ENCODE measurements at places on chromosomes 2 and 18. TPM values are rescaled to one million over a fixed set of nuclear protein-coding genes. Genes with fewer than 3 reads are reported as not detected.

The RTP5 gene
- not detected for total RNA-seq

The ALLC gene
- not detected for total RNA-seq

The LOXHD1 gene
- total RNA-seq = not detected

The DLGAP1 gene
- total RNA-seq = 1.8 TPM

The CFAP65 gene
- total RNA-seq = not detected

The COLEC11 gene
- total RNA-seq = 1.1 TPM

The PLGLB2 gene
- 0.47 TPM for total RNA-seq

The FEV gene
- not detected for total RNA-seq

The EPAS1 gene
- 50.5 TPM for total RNA-seq

The MC2R gene
- total RNA-seq = not detected

The GPAT2 gene
- not detected for total RNA-seq

The PAIP2B gene
- total RNA-seq = 0.55 TPM

The ARHGAP25 gene
- 3.1 TPM for total RNA-seq

The SCN7A gene
- 0.02 TPM for total RNA-seq

DNA sequence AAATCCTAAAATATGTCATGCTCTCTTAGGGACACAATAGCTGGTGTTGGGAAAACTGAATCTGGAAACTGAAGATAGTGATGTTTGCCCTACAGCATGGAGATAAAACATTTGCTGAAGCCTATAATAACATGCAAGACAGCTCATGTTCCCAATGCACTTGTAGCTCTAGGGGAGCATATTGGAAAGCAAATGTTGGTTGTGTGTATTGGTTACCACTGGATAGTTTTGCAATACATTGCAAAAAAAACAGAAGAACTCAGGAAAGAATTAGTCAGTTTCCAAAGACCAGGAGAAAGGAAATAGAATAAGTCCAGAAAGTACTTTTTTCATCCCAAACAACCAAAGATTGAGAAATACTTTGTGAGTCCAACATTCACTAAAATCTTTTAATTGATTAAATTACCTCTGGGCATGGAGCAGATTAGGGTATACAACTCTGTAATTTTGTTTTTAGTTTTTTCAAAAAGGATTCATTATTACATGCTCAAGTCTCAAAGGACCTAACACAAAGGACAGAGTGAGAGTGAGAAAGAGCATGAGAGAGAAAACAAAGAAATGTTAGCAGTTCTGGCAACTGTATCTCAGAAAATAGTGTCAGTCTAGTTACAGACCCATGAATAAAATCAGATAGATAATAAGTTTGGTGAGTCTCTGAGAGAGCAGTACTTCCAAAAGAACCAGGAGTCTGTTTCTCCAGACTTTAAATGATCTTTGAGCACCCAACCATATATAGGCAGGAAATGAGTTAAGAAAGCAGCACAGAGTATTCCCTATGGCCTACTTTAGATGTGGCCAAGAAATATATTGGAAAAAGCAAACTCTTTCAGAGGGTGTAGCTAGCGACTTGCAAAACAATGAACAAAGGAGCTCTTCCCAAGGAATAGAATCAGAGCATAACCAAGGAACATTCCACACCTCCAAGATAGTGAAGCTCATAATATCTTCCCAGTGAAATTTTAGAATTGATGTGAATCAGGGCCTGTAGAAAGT is 36.6 kb upstream of the COL3A1 start:
- DNase-seq = no peak

DNA sequence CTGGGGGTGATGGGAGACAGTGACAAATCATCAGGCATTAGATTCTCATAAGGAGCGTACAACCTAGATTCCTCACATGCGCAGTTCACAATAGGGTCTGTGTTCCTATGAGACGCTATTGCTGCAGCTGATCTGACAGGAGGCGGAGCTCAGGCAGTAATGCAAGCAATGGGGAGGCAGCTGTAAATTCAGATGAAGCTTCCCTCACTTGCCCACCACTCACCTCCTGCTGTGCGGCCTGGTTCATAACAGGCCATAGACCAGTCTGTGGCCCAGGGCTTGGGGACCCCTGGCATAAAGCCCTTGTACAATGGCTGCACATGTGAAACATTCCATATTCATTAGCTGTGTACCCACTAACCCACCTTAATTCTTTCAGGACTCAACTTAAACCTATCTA is 18.0 kb downstream of the NMUR1 start:
- no peak for DNase-seq

DNA sequence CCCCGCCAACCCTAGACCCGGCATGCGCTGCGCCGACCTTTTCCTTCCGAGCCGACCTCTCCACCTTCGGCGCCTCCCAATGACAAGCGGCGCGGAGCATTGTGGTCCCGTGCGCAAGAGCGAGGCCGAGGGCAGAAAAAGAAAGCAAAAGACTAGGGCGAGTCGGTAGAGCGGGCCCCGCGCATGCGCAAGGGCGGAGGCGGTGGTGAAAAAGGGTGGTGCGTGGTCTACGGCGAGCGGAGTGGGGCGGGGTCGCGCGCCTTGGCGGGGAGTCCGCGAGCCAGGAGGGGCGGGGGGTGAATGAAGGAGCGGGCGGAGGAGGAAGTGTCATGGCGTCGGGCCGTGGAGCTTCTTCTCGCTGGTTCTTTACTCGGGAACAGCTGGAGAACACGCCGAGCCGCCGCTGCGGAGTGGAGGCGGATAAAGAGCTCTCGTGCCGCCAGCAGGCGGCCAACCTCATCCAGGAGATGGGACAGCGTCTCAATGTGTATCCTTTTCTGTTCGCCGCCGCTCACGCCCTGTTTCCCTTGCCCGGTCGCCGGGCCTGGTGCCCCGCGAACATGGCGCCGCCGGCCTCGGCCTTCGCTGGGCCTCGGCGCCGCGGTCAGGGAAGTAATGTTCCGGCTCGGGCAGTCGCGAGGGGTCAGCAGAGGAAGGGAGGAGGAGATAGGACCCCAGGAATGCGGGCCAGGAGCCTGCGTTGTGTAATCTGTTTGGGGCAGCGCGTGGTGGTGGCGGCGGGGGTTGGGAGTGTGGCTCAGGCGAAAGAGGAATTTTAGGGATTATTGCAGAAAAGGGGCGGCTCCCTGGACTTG is at the start of gene CCNT2:
Gene CCNT2 (plus strand): TSS at position 297 of the 815 bp plus-strand sequence. CDS start 33 bp downstream, at position 330.
- DNase-seq = peak; percentile 100

- no peak for DNase-seq
Observed at GRCh38 chr2:75587954-75588587, 27.3 kb upstream of the EVA1A start.

- DNase-seq = no peak
Observed at GRCh38 chr2:62992561-62992960, 58.1 kb upstream of the OTX1 start.

DNA sequence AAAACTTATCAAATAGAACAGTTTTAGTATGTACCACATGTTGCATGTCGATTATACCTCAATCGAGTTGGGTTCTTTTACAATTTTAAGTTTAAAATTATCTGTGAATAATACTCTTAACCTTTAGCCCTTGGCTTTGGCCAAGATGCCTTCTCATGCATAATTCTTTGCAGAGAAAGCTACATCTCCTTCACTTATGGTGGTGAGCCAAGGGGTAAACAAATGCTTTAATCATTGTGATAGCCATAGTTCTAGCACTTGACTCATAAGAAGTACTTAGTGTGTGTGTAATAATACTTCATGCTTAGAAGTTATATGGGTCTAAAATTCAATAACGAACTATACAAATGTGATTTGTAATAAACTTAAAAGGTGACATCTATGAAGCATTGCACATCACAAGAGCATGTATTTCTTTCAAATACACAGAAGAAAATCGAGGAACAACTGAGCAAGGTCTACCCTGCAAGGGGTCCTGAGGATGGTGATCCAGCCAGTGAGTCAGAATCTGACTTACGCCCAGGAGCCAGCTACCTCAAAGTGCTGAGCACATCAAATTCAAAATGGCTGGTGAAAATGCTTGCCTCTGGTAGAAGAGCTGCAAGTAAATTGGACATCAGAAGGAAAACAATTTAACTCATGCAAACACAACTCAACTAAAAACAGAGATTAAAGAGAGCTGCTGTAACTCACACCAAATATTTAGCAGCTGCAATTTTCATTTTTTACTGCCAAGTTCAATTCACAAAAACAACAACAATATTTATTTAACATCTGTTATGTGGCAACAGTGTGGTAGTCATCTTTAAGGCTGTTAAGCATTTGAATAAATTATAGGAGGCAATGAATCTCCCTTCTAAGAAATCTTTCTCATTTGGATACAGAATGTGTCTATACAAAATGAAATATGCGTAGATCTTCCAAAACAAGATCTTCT is 23.8 kb upstream of the TTC39C start:
- no peak for DNase-seq

GRCh38 chr2:199922856-199923255 is 11.8 kb downstream of the C2orf69 start:
- DNase-seq = peak; percentile 9

- no peak for DNase-seq
Observed at GRCh38 chr18:48622911-48623431, 84.1 kb downstream of the CTIF start.

DNA sequence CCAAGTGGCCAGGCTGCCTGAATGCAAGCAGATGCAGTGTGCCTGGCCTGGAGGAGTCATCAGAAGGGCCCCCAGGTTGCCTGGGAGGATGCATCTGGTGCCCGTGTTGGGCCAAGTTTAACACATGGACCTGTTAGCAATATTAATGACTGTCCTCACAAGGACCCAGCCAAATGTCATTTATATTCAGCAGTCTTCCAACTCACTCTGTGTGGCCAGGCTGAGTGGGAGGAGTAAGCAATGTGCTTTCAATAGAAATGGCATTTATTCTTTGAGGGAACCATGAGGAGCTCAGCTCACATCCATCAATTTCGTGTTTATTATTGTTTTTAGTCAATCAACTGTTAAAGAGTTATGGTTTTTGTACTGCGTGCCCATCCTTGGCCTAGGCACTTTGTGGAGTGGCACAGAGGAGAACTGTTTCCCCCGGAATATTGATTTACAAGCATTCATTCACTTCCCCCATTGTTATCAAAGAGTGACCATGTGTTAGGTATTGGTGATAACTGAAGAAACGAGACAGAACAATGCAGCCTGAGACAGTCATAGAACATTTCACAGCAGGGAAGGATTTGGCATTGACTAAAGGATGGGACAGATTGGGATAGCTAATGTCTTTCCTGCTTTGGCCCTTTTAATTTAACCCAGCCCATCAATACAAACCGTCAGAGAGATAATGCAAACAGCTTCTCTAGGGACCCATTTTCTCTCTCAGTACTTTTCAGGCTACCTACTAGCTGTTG is 725.2 kb downstream of the TSN start:
- DNase-seq = no peak

DNA sequence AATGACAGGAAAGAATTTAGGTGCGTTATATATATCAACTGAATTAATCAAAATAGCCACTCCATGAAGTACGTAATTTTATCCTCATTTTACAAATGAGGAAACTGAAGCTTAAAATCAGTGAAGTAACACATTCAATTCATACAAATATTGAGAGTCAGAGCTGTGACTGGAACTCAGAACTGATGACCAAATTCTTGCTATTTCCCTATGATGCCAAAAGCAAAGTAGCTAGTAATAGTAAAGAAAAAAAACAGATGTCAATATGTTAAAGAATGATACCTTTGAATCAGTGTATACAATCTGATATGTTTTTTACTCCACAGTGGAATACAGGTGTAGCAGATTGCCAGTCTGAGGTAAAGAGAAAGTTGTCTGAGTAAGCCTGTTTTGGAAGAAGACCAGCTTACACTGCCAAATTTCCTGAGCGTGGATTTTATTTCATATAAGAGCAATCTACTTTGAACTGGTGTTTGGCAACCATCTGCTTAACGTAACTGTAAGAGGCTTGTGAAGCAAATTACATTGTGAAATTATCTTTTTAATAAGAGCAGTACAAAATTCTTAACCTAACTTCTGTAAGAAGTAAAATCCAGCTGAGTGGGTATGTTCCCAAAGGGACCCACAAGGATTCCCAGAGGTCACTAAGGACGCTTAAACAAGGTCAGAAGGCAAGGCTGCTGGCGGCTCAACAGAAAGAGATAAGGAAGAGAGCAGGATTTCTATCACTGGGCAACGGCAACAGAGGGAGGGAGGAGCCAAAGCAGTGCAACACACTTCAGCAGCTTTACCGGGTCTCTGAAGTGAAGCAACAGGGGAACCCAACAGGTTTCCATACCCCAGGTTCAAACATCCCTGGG is 85.6 kb downstream of the IKZF2 start:
- no peak for DNase-seq

- DNase-seq = no peak
Observed at GRCh38 chr2:66696374-66696773, 261.4 kb downstream of the MEIS1 start.

DNA sequence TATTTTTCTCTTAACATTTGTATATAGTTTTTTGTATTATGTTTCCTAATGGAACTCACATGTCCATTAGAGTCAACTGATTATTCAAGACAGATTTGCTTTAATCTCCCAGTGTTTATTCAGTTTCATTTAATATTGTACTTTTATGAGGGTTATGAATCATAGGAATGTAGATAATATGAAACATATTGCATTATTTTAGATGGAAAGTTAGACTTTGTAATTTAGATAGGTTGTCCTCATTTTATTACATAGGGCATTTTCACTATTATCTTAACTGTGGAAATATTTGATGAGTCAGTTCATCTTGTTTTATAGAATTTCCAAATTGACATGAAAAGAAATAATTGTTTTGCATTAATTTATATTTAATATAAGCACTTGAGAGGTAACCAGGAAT is 240.8 kb downstream of the PLCL1 start:
- DNase-seq = no peak

DNA sequence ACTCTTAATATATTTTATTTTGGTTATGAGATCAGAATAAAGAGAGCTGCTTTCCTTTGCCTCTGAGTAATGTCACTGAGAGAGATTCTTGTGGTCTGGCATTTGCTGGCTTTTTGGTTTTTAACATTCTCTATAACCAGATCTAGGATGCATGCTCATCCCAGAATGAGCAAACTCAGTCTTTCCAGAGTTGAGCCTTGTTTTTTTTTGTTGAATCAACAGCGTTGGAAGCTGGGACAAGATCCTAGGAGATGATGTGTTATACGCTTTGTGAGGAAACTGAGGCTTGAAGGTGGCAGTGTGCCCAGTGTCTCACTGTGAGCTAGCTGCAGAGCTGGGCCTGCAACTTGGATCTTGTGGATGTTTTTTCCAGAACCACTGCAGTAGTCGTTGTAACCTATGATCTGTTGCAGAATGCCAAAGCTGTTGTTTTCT is 19.5 kb downstream of the MYO1B start:
- no peak for DNase-seq

- no peak for DNase-seq
Observed at GRCh38 chr2:157684940-157685466, 56.3 kb upstream of the ACVR1C start.

- peak; percentile 2 for DNase-seq
Observed at GRCh38 chr2:196331143-196331542, 159.8 kb upstream of the STK17B start.

GRCh38 chr2:230106771-230107170 is 38.0 kb upstream of the SLC16A14 start:
- DNase-seq = no peak

DNA sequence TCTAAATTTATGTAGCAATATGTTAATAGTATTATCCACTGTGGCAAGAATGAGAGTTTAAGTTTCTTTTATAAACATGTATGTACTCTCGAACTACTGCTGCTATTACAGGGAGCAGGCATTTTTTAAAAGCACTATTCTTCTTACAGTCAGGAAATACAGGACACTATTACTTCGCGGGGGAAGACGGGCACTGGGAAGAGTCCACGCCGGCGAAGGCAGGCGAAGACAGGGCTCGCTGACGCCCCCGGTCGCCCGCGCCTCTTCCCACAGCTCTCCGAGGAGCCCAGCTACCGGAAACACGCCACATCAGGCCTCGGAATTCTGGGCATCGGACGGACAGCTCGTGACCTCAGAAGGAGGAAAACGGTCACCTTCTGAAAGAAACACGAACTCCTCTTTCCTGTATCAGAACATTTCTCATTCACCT is 90.2 kb downstream of the FAM161A start:
- peak; percentile 92 for DNase-seq

All from NCI-H460 (cell line).